ENCODE measurements at places on chromosomes 2 and 18. TPM values are rescaled to one million over a fixed set of nuclear protein-coding genes. Genes with fewer than 3 reads are reported as not detected.

MYO5B gene
- total RNA-seq: not detected

ANXA4 gene
- 76.6 TPM for total RNA-seq

DNA sequence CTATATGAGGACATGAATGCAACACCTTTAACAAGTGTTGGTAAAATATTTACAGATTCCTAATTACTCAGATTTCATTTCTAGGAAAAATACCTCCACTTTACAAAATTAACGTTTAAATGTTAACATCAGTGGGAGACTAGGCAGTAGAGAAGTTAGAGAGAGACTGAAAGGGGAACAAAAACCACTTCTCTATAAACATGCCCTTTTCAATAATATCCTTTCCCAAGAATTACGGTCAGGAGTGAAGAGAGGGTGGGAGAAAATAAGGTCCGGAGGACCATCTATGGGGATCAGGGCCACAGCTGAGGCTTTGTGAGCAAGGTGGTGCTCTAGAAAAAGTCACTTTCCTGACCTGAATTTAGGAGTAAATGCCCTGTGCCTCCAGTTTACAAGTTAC lies 65.3 kb upstream of the WIPF1 start:
- no peaks in the 10 kb centered on the region for H3K36me3 ChIP-seq
- peaks cover 49% of the 10 kb centered on the region for H3K4me1 ChIP-seq
- H3K27me3 ChIP-seq: no peaks in the 10 kb centered on the region

ZBTB14 gene
- 14.4 TPM for total RNA-seq

GRCh38 chr2:40448476-40449079 lies 3.3 kb downstream of the SLC8A1 start:
- H3K4me1 ChIP-seq: peaks cover 20% of the 10 kb centered on the region
- H3K27me3 ChIP-seq: no peaks in the 10 kb centered on the region
- no peaks in the 10 kb centered on the region for H3K36me3 ChIP-seq
- no peak for DNase-seq
- no peak overlapping the region for H3K27ac ChIP-seq
- H3K4me3 ChIP-seq: no peak overlapping the region

UGT1A9 gene
- not detected for total RNA-seq

MOGAT1 gene
- total RNA-seq: not detected

GRCh38 chr2:106609780-106610179 lies 122.6 kb downstream of the CD8B2 start:
- no peak overlapping the region for H3K4me3 ChIP-seq
- H3K36me3 ChIP-seq: no peaks in the 10 kb centered on the region
- no peaks in the 10 kb centered on the region for H3K4me1 ChIP-seq
- H3K27me3 ChIP-seq: peaks cover 37% of the 10 kb centered on the region
- DNase-seq: no peak

- no peaks in the 10 kb centered on the region for H3K36me3 ChIP-seq
- no peaks in the 10 kb centered on the region for H3K27me3 ChIP-seq
- H3K4me3 ChIP-seq: no peak overlapping the region
Measured at GRCh38 chr2:37919631-37920032, 5.5 kb upstream of the RMDN2 start.

DNA sequence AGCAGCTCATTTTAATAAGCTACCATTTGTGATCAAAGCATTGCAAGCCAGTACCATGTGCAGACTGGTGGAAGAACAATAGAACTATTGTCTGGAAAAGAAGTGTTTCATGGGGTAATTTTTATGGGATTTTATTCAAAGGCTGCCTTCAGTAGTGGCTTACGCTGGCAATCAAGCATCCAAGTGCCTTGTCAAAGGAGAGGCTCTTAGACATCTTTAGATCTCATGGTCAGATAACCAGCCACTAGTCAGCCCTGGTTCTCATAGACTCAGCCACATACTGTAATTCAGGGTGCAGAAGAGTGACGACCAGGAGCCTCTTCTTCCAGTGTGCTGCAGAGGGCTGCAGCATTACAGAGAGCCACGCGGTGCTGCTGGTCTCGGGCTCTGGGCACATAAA lies 98.5 kb upstream of the NOSTRIN start:
- H3K36me3 ChIP-seq: peaks cover 2% of the 10 kb centered on the region
- no peaks in the 10 kb centered on the region for H3K27me3 ChIP-seq
- no peak overlapping the region for H3K4me3 ChIP-seq
- H3K27ac ChIP-seq: no peak overlapping the region

DSC1 gene
- total RNA-seq: not detected

DNA sequence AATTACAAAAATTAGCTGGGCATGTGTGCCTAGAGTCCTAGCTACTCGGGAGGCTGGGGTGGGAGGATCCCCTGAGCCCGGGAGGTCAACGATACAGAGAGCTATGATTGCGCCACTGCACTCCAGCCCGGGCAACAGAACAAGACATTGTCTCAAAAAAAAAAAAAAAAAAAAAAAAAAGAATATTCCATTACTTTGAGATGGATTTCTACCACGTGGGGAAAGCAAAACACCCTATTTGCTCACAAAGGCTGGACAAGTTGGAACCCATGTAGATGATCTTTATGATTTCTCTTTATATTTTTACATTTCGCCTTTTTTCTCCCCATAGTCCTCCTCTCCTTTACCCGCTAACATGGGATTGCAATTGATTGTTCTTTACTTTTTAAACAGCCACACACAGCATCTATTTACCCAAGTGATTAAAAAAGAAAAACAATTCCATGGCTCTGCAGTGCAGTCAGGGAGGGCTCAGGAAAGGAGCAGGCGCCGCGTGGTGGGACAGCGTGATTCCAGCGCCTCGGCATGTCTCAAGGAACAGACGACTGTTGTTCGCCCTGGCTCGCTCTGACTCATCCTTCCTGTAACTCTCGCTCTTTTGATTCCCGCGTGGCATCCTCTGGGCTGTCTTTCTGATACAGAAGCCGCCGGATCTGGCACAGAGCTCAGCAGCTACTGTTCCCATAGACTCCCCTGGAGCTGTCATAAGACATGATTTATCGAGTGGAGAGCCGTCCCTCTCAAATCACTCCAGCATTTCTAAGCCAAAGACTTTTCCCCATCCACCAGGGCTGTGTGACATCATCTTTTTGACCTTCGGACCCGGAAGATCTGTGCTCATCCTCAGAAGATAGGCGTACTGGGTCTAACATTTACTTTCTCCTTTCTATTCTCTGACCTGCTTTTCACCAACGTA lies 230.4 kb upstream of the AGAP1 start:
- peak; percentile 88 for DNase-seq
- no peaks in the 10 kb centered on the region for H3K27me3 ChIP-seq

DNA sequence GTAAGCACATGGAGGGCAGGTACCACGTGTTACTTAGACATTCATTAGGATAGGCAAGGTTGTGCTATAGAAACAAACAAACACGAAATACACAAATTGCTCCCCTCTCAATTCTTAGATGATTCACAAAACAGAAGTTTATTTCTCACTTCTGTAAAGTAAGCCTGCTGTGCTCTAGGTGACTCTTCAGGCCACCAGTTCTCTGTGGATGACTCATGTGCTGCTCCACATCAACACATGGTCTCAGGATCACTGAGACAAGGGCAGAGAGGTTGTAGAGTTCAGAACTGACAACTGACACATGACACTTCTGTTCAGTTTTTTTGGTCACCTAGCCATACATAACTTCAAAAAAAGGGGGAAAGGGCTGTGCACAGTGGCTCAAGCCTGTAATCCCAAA lies 70.6 kb downstream of the DAW1 start:
- H3K27me3 ChIP-seq: no peaks in the 10 kb centered on the region
- H3K36me3 ChIP-seq: no peaks in the 10 kb centered on the region
- no peaks in the 10 kb centered on the region for H3K4me1 ChIP-seq
- no peak overlapping the region for H3K4me3 ChIP-seq
- DNase-seq: no peak

DNA sequence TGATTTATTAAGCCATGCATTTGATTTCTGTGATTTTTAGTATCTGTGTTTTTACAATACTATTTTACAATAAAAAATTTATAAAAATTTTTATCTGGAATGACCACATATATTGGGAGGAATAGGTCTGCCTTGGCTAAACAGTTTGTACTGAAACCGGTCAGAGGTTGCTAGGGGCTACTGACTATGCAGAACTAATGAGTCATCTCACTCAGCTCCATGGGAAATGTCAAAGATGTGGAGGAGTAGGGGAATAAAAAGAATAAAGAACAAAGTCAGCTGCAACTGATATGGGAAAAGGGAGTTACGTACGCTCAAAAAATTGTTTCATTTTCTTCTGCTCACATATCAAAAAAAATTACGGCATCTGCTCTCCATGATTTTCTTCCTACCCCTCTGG lies 8.6 kb upstream of the TMEM163 start:
- no peak overlapping the region for H3K4me3 ChIP-seq
- peaks cover 16% of the 10 kb centered on the region for H3K27me3 ChIP-seq
- no peak overlapping the region for H3K27ac ChIP-seq
- no peaks in the 10 kb centered on the region for H3K4me1 ChIP-seq
- DNase-seq: no peak

Data from osteocyte (in vitro differentiated cells).